ENCODE measurements at places on chromosomes 12 and 14. TPM values are rescaled to one million over a fixed set of nuclear protein-coding genes. Genes with fewer than 3 reads are reported as not detected.
A peak's percentile ranks its signal among the peaks of the same experiment; 100 is the strongest.

GRCh38 chr12:132336451-132337413 lies 7.3 kb upstream of the GALNT9 start:
- no peak for DNase-seq

GRCh38 chr14:70049605-70050004 lies 139.1 kb downstream of the SLC8A3 start:
- DNase-seq = no peak

Gene RITA1
- 24.3 TPM for total RNA-seq

Gene PMCH
- total RNA-seq = not detected

Gene TAS2R46
- total RNA-seq = 1.6 TPM

Gene TPPP2
- total RNA-seq = not detected

DNA sequence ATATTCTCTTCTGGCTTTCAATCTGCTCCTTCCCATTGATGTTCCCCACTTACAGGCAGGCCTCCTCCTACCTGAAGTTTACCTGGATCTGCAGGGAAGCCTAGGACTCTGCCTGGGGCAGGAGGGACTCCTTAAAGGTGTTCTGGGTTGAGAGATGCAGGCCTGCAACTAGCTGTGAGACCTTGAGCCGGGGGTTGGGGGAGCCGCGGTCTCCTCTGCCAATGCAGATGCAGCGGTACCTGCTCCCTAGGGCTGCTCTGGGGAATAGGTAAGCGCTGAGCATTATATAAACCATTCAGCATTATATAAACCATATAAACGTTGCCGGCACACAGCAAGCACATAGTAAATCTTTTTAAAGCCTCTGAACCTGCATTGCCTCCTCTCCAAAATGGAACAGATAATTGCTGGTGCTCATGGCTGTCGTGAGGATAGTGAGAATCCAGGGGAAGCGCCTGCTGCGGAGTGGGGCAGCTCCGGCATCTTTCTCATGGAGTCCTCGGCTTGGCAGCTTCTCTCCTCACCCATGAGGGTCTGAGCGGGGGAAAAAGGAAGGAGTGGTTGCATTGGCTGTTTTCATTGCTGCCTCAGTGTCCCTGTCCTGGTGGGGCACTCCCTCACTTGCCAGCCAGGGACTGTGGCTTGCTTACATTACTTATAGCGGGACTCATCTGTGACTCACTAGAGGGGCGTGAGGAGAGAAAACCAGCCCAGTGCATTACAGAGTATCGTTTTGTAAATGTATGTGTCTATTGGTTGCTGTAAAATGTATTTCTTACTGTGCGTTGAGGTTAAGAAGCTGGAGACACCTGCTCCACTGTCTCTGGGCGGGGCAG lies 12.5 kb upstream of the KRT80 start:
- no peak for DNase-seq

- DNase-seq = no peak
Measured at GRCh38 chr14:82449926-82450468, 916.3 kb upstream of the SEL1L start.

GRCh38 chr14:105019861-105020814 lies 745 bp downstream of the CDCA4 start:
- no peak for DNase-seq

- DNase-seq = no peak
Measured at GRCh38 chr12:113683574-113683973, 211.9 kb upstream of the LHX5 start.

- DNase-seq = no peak
Measured at GRCh38 chr14:58362798-58363412, 32.8 kb upstream of the TOMM20L start.

- DNase-seq = peak; percentile 63
Measured at GRCh38 chr14:71103662-71104484, 196.6 kb downstream of the PCNX1 start.

DNA sequence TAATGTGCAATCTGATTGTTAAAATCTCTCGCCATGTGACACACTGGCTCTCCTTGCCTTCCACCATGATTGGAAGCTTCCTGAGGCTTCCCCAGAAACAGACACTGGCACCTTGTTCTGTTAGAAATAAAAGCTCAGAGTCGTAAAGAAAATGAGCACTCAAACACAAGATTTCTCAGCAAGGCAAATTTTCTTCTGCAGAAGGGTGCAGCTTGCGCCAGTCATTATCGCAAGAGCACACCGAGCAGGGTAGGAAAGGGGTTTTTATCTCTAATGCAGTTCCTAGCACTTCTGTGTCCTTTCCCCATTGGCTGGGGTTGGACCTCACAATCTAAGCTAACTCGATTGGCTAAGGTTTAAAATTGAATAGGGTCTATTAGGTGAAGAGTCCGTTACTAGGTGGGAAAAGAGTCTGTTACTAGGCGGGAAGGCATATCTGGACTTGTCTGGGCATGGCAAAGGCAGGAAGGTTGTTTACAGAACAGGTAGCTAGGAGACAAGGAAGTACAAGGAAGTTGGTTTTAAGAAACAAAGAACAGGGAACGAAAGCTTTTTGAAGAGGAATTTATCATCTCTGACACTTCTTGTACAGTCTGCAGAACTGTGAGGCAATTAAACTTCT lies 62.6 kb upstream of the BICD1 start:
- no peak for DNase-seq

DNA sequence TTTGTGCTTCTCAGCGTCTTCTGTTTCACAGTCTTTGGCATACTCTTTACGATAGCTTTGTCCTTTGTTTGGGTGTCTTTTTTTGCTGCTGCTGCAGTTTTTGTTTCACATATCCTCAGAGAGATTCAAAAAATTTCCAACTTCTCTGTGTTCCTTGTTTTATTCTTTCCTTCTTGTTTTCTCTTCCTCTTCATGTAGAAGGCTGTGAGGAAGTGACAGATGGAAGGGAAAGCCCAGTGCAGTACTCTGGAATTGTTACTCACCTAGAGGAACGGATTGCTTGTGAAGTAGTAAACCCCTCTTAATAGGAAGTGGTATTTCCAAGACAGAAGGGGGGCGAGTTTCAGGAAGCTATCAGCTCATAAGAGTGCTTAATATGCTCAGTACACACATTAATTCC lies 1.7 kb downstream of the CREBL2 start:
- no peak for DNase-seq

Gene SYT1
- 13.2 TPM for total RNA-seq

DNA sequence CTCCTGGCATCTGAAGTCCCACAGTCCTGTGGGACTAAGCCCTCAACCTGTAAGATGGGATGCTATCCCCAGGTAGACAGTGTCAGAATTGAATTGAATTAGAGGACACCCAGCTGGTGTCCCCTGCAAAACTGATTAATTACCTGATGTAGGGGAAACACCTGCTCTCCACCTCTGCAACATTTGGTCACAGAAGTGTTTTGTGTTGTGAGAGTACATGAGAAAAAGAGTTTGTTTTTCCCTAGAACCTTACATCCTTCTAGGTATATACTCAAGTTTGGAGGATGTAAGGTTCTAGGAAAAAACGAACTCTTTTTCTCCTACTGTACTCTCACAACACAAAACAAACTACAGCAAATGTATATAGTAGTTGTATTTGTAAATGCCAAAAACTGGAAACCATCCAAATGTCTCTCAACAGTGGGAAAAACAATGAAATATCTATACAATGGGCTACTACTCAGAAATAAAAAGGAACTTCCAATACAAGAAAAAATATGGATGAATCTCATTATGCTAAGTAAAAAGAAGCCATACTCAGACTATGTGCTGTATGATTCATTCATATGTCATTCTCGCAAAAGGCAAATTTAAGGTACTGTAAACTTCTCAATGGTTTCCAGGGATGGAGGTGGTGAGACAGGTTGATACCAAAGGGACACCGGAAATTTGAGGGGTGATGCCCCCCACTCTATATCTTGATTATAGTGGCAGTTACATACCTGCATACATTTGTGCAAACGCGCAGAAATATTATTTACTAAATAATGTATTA lies 160.7 kb downstream of the MED13L start:
- no peak for DNase-seq

GRCh38 chr12:3526776-3527175 lies 35.8 kb downstream of the PRMT8 start:
- DNase-seq = no peak

DNA sequence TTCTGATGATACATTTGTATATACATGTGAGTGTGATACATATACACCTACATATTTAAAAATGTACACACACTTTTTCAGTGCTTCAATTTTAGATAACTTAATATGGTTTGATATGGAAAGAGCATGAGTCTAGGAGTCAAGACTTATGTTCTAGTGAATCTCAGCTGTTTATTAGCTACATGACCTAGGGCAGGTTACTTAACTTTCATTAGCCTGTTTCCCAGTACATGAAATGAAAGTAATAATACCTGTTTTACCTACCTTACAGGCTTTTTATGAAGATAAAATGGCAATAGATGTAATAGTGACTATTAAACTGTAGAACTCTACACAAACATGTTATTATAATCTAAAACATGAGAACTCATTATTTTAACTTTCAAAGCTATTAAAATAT lies 39.5 kb downstream of the KIF21A start:
- DNase-seq = no peak

Gene CPNE8
- total RNA-seq = 24.9 TPM

- DNase-seq = no peak
Measured at GRCh38 chr12:122226366-122227125, 694 bp upstream of the DIABLO start.

GRCh38 chr14:95415993-95416392 lies 96.3 kb upstream of the CLMN start:
- no peak for DNase-seq

GRCh38 chr14:102584871-102585869 lies 7.3 kb upstream of the RCOR1 start:
- no peak for DNase-seq

- no peak for DNase-seq
Measured at GRCh38 chr12:62925680-62926079, 9.3 kb downstream of the PPM1H start.

GRCh38 chr12:48789858-48790326 lies 1.0 kb upstream of the ADCY6 start:
- no peak for DNase-seq

GRCh38 chr14:50362764-50363713 lies 33.6 kb downstream of the CDKL1 start:
- DNase-seq = no peak

Gene OASL
- 2.4 TPM for total RNA-seq

Gene ITGA7
- total RNA-seq = 0.18 TPM

DNA sequence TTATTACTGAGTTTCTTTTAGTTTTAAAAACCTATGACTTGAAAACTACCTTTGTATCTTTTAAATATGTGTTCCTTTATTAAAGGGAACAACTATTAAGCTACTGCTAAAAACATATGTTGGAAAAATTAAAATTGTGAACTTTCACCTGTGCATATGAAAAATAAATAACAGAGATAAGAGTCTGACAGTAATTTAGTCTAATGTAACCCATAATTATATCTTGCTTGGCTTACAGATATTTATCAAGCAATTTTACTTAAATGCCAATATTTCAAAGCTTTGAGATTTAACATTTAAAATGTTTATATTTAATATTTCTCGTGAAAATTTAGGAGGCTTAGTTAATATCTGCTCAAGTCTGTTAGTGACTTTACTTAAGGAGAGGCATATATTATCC lies 309.8 kb downstream of the CCER1 start:
- no peak for DNase-seq

Gene NEUROD4
- total RNA-seq = not detected

DNA sequence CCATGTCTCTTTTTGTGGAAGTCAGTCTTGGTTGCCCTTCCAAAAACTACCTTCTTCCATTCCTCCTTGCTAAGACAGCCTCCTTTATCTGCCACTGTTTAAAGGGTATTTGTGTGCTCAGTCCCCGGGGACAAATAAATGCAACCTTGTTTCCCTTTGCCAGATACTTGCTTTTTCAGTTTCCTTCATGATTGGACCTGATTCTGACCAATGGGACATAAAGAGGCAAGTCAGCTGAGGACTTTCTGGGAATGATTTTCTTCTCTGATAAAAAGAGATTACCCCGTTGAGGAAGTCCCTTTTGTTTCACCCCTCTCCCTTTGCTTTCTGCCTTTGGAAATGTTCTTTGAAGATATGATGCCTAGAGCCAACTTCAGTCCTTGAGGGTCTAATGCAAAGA lies 7.4 kb upstream of the TUBA1B start:
- no peak for DNase-seq

DNA sequence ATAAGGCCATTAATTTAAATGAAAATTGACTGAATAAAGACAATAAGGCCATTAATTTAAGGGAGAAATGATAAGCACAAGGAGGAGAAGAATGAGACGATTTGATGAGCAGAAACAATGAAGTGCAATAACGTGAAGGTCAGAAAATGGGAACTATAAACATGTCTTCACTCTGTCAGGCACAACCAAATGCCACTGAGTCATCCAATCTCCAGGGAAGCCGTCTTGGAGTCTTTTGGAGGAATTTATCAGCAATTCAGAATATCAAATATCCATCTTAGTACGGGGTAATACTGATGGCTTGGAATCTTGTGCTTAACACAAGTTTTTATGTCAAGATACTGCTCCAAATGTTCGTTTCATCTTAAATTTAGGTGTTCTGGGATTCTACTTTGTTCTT lies 159.9 kb downstream of the CAPZA3 start:
- DNase-seq = no peak

DNA sequence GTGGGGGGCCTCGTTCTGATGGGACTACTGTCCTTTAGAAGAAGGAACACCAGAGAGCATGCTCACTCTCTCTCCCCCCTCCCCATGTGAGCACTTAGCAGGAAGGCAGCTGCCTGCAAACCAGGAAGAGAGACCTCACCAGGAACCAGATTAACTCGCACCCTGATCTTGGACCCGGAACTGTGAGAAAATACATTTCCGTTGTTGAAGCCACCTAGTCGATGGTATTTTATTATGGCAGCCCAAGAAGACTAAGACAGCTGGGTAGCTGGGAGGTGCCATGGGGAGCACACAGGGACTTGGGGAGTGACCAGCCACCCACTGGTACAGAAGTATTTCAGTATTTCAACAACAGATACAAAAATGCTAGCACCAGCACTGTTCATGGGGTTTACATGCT lies 59.0 kb downstream of the VCPKMT start:
- no peak for DNase-seq

- peak; percentile 18 for DNase-seq
Measured at GRCh38 chr12:110079477-110080400, 31.4 kb upstream of the C12orf76 start.

Gene SSTR1
- 0.63 TPM for total RNA-seq

DNA sequence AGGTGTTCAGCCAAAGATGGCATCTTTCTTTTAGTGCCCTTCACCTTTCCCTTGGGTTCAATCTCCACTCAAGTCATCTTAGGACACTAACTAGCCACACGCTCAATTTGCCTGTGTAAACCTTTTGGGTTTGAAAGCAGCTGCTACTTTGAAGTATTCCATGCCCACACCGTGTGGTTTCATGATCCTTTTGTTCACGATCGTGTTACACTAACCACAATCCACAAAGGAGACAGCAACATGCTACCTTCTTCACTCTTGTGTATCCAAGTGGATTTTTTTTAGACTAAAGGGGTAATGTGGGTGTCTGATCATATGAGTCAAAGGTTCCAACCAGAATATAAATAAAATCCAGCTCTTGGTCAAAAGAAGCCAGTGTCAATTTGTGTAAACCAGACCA lies 122.7 kb upstream of the FAR2 start:
- DNase-seq = no peak
